Fibroblast of lung (primary cell): ENCODE measurements at places on chromosomes 7 and 10. TPM values are rescaled to one million over a fixed set of nuclear protein-coding genes. Genes with fewer than 3 reads are reported as not detected.

CTAGE8 gene
- total RNA-seq, result 0.26 and 0.83 TPM in 2 replicates

COA1 gene
- 34.2 and 39.6 TPM in 2 replicates for total RNA-seq

SPDYE5 gene
- not detected in 2 replicates for total RNA-seq

FAM171A1 gene
- total RNA-seq, result 6.2 and 8.8 TPM in 2 replicates

ANLN gene
- 6.2 and 21.5 TPM in 2 replicates for total RNA-seq

MEOX2 gene
- 0.50 and 1.5 TPM in 2 replicates for total RNA-seq

ICA1 gene
- total RNA-seq, result under 0.01 and 0.17 TPM in 2 replicates

SEMA3E gene
- 1.5 and 2.0 TPM in 2 replicates for total RNA-seq

OLAH gene
- total RNA-seq, result not detected in 2 replicates

CCL26 gene
- total RNA-seq, result 1.2 and 1.3 TPM in 2 replicates

TSPAN12 gene
- total RNA-seq, result 1.5 and 1.7 TPM in 2 replicates

PRPS1L1 gene
- total RNA-seq, result not detected in 2 replicates

HOXA4 gene
- 0.33 and 0.51 TPM in 2 replicates for total RNA-seq

GSTO2 gene
- 2.1 and 3.1 TPM in 2 replicates for total RNA-seq

AGBL3 gene
- 1.3 TPM in 2 replicates for total RNA-seq

TECTB gene
- total RNA-seq, result not detected in 2 replicates

SPDYE6 gene
- not detected in 2 replicates for total RNA-seq

PCLO gene
- total RNA-seq, result 0.17 TPM in 1 of 2 replicates, not detected in the other
